ENCODE measurements at places on chromosomes 7 and 10.

- DNase-seq = no peak
Observed at GRCh38 chr7:53209129-53209528, 173.7 kb downstream of the POM121L12 start.

DNA sequence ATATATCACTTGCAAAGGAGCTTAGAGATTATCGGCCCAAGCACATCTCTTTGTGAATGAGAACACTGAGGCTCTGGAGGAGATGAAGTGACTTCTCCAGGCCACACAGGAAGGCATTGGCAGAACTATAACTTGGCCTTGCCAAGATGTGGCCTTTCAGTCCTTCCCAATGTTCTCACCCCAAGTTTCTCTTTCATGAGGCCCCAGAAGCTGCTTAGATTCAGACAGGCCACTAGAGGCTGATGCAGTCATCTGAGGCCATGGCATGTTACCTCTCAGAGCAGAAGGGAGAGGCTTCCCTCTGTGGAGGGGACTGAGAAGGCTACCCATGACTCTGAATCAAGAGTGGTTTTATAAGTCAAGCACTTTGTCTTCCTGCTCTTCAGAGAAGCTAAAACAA is 1003.7 kb downstream of the LRMDA start:
- no peak for DNase-seq

DNA sequence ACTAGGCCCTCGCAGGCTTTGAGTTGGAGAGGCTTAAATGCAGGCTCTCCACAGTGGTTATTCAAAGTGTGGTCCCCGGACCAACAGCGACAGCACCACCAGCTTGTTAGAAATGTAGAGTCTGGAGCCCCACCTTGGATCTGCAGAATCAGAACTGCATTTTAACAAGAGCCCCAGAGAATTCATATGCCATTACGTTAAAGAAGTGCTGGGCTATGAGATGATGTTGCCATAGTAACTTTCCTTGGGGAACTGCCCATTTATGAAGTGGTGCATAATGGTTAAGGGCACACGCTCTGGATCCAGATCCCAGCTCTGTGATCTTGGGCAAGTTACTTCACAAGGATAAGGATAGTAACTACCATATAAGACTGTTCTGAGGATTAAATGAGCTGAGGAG is 48.9 kb downstream of the ZCCHC24 start:
- DNase-seq = no peak

DNA sequence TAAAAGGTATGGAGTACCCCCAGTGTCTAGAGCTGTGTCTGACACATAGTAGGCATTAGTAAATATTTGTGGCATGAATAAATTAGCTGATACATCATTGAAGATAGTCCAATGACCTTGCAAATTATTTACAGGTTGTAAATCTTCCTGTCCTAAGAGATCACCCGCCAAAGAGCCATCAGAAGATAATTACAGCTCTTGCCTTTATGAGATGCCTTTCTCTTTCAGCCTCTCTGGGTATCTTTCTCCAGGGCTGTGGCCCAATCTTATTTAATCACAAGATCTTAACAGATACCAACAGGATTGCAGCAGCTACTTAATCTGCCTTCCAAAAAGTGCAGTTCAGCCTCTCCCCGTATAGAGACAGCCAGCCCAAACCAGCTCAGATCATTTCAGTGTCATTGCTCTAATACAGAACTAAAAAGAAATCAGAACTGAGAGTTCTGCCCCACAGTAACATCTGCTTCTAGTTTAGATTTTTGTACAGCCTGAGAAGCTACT is 41.5 kb downstream of the MYOF start:
- no peak for DNase-seq

- no peak for DNase-seq
Observed at GRCh38 chr10:130461631-130462030, 325.4 kb downstream of the GLRX3 start.
